ENCODE measurements at places on chromosomes 1 and 21.

DNA sequence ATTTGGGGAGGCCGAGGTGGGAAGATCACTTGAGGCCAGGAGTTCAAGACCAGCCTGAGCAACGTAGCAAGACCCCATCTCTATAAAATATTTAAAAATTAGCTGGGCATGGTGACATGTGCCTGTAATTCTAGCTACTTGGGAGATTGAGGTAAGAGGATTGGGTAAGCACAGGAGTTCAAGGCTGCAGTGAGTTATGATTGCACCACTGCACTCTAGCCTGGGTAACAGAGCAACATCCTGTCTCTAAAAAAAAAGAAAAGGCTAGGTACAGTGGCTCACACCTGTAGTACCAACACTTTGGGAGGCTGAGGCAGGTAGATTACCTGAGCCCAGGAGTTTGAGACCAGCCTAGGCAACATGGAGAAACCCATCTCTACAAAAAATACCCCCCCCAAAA lies 35.7 kb upstream of the RCC1 start:
- no peak for DNase-seq

DNA sequence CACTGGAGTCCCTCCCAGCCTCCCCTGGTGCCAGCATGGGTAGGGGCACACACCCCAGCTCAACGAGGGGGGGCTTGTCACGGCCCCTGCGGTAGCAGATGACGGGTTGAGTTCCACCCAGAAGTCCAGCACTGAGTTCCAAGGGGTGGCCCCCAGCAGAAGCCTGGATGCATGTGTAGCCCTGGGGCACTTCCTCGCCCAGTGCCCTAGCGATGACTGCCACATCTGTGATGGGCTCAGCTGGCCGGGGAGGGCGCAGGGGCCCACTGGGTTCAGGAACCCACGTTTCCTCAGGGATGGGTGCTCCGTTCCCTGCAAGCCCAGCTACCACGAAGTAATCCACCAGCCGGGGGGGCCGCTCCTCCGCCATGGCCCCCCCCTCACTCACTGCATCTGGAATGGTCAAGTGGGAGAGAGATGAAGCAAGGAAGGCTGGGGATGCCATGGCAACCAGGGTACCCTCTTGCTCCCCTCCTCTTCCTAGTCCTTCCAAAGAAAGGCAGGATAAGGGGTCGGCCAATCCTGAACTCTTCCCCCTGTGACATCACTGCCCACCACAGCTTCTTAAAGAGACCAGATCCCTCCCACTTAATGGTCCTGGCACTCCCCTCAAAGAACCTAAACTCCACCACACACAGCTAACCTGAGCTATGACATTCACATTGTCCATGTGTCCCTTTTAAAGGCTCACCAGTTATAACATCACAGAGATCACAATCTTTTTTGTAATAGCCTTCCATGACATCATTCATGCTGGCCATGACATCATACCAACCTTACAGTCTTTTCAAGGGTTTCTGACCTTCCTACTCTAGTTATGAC lies 2.3 kb downstream of the DENND4B start:
- DNase-seq, result no peak

DNA sequence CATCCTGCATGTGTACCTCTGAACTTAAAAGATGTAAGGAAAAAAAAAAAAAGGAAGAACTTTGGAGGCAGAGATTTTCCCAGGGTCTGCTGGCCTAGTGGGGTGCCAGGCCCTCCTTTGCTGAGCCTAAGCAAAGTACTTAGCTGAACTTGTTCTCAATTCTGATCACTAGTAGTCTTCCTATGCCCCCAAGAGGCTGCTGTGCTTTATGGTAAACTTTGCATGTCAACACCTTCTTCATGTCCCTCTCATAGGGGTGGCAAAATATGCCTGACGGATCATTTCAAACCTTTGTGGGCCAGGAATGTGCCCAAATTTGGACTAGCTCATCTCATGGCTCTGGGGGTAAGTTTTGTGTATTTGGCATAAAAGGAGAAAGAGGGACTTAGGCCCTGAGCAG lies 1.4 kb upstream of the USP21 start:
- no peak for DNase-seq

DNA sequence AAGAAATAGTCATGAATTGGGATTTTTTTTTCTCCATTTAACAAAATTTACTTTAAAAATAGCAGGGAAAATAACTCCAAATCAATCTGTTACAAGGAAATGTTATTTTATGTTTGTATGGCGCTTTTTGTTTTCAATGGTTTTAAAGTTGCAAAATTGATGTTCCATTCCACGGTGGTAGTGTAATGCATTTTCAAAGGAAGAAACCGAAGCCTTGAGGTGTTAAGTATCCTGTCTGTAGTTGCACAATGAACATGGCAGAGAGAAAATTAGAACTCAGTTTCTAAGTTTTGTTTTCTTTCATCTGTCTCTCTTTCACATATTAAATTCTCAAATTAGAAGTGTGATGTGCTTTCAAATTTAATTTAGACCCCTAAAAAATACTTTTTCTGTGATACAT lies 841.8 kb downstream of the USP25 start:
- DNase-seq, result no peak

DNA sequence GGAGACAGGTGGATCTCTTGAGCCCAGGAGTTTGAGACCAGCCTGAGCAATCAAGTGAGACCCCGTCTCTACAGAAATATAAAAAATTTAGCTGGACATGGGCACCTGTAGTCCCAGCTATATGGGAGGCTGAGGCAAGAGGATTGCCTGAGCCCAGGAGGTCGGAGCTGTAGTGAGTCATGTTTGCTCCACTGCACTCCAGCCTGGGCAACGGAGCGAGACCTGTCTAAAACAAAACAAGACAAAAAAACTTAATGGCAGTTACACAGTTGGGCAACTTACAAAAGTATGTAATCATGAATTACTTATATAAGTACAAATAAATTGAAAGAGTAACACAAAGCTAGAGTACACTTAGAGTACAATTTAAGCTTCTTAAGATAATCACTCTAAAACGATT lies 25.2 kb downstream of the RC3H1 start:
- no peak for DNase-seq

DNA sequence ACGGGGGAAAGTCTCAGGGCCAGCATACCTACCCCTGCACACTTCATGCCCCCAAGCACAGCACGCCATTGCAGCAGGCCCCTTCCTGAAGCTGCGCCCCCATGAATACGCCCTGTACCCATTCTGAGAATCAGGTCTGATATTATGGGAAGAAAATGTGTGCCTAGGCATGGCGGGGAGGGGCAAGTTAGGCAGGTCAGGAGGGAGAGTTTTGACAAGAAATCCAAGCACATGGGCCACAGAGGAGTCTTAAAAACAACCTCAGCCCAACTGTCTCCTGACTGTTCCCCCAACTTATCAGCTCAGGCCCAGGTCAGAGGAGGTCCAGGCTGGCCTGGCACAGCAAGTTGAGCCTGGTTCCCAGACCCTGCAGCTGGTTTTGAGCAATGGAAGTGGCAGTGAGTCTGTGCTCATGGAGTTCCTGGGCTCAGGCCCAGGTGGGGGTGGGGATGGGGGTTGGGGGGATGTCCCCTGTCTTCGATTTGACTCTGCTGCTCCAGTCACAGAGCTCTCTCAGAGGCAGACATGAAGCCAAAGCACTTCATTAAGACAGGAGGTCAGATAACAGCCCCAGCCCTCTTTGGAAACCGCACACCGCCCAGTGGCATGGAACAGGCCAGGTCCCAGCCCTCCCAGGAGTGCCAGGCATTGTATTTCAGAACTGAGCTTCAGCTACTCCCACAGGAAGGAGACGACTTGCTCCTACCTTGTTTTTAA lies 20.6 kb upstream of the BCAR3 start:
- DNase-seq, result no peak

DNA sequence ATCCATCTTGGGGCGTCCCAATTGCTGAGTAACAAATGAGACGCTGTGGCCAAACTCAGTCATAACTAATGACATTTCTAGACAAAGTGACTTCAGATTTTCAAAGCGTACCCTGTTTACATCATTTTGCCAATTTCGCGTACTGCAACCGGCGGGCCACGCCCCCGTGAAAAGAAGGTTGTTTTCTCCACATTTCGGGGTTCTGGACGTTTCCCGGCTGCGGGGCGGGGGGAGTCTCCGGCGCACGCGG lies 282 bp upstream of the SOD1 start:
- no peak for DNase-seq

- DNase-seq, result no peak
These were observed 62.7 kb upstream of the IPO9 start for GRCh38 chr1:201766131-201766866.

- DNase-seq, result no peak
These were observed 2.0 kb upstream of the ATF3 start for GRCh38 chr1:212606395-212607205.

- no peak for DNase-seq
These were observed 11.6 kb downstream of the KCNQ4 start for GRCh38 chr1:40794974-40795715.

DNA sequence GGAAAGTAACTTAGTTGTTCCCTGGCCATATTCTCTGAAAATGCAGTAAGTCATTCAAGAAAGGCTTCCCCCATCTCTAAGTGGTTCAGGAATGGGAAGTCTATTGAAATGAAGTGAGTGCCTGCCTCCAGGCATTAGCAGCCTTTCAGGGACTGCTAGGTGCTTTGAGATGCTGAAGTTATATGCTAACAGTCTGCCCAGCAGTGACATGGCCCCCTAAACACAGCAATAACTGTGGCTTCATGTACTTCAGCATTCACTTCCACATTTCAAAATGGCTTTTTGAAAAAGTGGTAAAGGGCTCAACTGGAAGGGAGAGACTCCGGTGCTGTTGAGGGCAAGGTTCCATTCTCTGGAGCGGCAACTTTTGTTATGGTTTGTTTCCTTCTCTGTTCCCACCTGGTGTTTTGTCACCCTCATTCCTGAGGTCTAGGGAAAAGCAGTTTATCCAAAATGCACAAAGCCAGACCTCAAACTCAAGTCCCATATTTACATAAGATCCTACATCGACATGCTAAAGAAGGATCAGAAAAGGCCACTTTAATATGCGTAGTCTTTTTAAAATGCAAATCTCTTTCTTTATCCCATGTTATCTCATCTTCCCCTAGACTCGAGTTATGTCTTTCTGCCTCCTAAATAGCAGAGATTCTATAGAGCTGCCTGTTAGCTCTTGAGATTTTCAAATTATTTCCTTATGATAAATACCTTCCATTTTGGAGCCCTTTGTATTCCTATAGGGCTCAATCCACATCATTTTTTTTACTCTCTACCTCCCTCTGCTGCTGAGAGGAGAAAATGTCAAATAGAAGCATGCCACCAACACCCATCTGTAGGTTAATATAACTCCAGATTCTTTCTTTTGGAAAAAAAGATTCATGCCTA lies 34.2 kb upstream of the LRRC8C start:
- no peak for DNase-seq

DNA sequence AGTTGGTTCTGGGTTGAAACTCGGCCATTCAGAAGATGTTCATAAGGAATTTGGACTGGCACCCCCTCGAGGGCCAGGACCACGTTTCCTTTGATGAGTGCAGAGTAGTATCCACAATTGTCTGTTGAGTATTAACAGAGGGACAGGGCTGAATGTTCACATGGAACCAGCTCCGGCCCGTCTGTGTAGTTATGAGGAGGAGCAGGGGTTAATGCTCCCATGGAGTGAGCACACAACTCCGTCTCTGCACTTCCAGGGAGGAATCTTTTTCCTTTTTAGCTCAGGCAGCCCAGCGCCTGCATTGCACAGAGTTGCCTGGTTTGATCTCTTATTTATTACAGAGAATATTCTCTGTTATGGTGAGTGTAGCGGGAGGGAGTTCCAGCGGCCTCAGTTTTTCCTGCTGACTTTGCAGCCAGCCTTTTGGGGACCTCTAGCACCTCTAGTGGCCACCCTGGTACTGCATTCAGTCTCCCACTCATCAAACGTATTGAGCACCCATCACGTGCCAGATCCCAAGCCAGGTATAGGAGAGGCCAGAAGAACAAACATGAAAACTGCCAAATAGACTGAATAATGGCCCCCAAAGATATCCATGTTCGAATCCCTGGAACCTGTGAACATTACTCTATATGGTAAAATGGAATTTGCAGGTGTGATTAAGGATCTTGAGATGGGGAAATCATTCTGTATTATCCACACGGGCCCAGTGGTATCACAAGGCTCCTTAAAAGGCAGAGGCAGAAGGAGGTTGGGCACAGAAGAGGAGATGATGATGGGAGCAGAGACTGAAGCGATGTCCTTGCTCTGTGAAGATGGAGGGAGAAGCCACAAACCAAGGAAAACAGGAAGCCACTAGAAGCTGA lies 167.7 kb upstream of the CSF3R start:
- peak; percentile 17 for DNase-seq

- no peak for DNase-seq
These were observed 51.9 kb upstream of the FMOD start for GRCh38 chr1:203402629-203403337.

DNA sequence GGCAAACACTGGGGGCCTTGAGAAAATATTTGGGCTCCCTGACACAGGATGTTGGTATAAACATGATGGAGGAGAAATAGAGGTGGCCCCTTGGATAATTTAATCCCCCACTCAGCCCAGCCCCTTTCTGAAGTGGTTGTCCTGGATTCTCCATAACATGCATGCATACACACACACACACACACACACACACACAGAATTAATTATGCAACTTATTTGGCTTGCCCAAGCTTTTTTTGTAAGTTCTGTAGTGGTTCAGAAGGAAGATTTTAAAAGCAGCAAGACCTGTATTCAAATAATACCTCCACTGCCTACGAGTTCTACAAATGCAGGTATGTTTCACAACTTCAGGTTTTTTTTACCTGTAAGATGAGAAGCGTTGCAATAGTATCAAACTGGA lies 15.0 kb downstream of the ATF3 start:
- no peak for DNase-seq

DNA sequence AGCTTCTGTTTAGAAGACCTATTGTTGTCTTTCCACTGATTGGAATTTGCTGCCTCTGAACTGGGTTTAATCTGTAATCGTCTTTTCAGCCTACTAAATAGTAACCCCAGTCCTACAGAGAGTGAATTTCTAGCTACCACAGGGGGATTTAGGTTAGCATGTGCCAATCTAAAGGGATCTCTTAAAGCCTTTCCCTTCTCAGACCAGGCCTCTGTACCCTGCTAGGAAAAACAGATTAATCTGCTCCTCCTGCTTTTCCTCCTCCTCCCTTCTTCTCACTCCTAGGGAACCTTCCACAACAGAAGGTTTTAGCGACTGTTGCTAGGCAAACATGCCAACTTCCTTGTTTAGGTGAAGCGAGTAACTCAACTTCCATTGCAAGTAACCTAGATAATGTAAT lies 1.3 kb upstream of the RC3H1 start:
- no peak for DNase-seq

GRCh38 chr1:18581420-18581880 lies 49.2 kb upstream of the PAX7 start:
- DNase-seq, result no peak

GRCh38 chr21:17903029-17903806 lies 84.1 kb upstream of the C21orf91 start:
- DNase-seq, result no peak

Data from stimulated activated CD8-positive, alpha-beta memory T cell treated with anti-CD3 and anti-CD28 coated beads, Interleukin-4, amount 100 ng/mL, for 1 hour (primary cell).